Hepatocyte (in vitro differentiated cells): ENCODE measurements at places on chromosomes 16 and 17. TPM values are rescaled to one million over a fixed set of nuclear protein-coding genes. Genes with fewer than 3 reads are reported as not detected.

OR1A1 gene
- not detected in 2 replicates for total RNA-seq

MYH8 gene
- total RNA-seq = not detected in 2 replicates

KRTAP4-4 gene
- total RNA-seq = not detected in 2 replicates

MMP25 gene
- 0.60 TPM in 1 of 2 replicates, not detected in the other for total RNA-seq

GRIN2A gene
- 1.6 and 3.1 TPM in 2 replicates for total RNA-seq

KRT27 gene
- total RNA-seq = not detected in 2 replicates
